ENCODE measurements at places on chromosomes 3 and 15. TPM values are rescaled to one million over a fixed set of nuclear protein-coding genes. Genes with fewer than 3 reads are reported as not detected.

Gene FAM43A
- 6.0 TPM for total RNA-seq

GRCh38 chr3:50238549-50239026, 2.6 kb downstream of the GNAI2 start:
- peak; percentile 87 for DNase-seq
- H3K4me3 ChIP-seq, result peak overlapping the region; percentile 85
- H3K36me3 ChIP-seq, result no peaks in the 10 kb centered on the region
- H3K27me3 ChIP-seq, result no peaks in the 10 kb centered on the region
- H3K4me1 ChIP-seq, result peaks cover 20% of the 10 kb centered on the region

- H3K4me3 ChIP-seq, result no peak overlapping the region
- no peak overlapping the region for H3K27ac ChIP-seq
- H3K27me3 ChIP-seq, result no peaks in the 10 kb centered on the region
- H3K4me1 ChIP-seq, result peaks cover 14% of the 10 kb centered on the region
- DNase-seq, result peak; percentile 15
Observed at GRCh38 chr15:77515613-77516012, 94.9 kb downstream of the HMG20A start.

GRCh38 chr3:49025793-49026520, 3.2 kb downstream of the IMPDH2 start:
- H3K4me1 ChIP-seq, result peaks cover 48% of the 10 kb centered on the region
- DNase-seq, result no peak
- H3K27ac ChIP-seq, result peak overlapping the region; percentile 48
- H3K36me3 ChIP-seq, result peaks cover 5% of the 10 kb centered on the region

GRCh38 chr3:115590873-115591272, 32.4 kb upstream of the GAP43 start:
- DNase-seq, result no peak
- H3K27ac ChIP-seq, result no peak overlapping the region

DNA sequence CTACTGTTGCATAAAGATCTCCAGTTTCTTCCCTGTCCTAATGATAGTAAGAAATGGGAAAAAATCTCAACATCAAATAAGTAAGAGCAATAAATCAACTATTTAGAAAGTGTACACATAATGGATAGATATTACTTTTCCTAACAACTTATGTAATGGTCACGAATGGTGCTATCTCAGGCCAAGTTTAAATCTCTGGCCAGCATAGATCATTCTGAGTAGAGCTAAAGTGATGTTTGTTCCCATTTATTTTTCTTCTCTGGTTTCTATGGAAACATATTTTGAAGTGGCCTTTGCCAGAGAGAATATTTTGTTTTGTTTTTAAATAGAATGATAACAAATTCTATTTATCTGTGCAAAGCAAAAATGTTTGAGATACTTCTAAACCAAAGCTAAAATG, 249.7 kb upstream of the TTC14 start:
- H3K27me3 ChIP-seq, result no peaks in the 10 kb centered on the region
- no peaks in the 10 kb centered on the region for H3K4me1 ChIP-seq
- no peaks in the 10 kb centered on the region for H3K36me3 ChIP-seq
- H3K4me3 ChIP-seq, result no peak overlapping the region
- H3K27ac ChIP-seq, result no peak overlapping the region

GRCh38 chr15:91961357-91961756, 107.8 kb downstream of the SLCO3A1 start:
- no peak for DNase-seq
- no peak overlapping the region for H3K27ac ChIP-seq
- no peaks in the 10 kb centered on the region for H3K4me1 ChIP-seq

DNA sequence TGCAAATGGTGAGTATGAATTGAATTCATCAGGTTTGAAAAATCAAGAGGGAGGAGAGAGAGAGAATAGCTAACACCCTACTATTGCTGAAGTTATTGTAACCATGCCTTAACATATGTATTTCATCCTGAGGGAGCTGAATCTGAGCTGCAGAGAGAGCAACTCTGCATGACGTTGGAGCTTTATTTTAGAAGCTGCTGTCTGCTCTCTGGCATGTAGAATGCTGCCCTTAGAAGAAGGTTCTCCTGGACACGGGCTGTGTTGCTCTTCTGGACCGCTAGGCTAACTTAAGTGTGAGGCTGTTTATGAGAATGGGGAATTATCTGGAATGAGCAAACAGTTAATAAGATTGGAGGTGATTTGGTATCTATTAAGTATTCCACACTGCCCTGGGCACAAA, 814.6 kb downstream of the AGBL1 start:
- peaks cover 19% of the 10 kb centered on the region for H3K4me1 ChIP-seq
- H3K4me3 ChIP-seq, result no peak overlapping the region
- H3K36me3 ChIP-seq, result no peaks in the 10 kb centered on the region
- peak overlapping the region; percentile 58 for H3K27ac ChIP-seq
- H3K27me3 ChIP-seq, result no peaks in the 10 kb centered on the region
- no peak for DNase-seq
